ENCODE measurements at places on chromosomes 13 and 19. TPM values are rescaled to one million over a fixed set of nuclear protein-coding genes. Genes with fewer than 3 reads are reported as not detected.

DNA sequence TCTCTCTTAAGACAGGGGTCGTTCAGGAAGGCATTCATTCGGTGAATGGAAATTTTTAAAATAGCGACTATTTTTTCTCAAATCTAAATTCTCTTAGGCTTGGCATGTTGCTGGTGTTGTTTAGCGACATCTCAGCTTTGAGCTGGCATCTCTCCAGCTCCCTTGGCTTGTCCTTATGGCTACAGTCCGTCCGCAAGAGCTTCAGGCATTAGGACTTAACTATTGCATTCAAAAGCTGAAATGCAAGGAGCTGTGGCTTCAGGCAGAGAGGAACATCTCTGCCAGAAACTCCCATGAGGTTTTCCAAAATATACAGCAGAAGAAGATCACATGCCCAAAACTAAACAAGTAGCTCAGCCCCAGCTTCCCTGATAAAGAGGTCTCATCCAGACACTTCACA lies 578.5 kb downstream of the EFNB2 start:
- no peak overlapping the region for H3K27ac ChIP-seq
- H3K4me1 ChIP-seq, result peaks cover 4% of the 10 kb centered on the region
- H3K36me3 ChIP-seq, result no peaks in the 10 kb centered on the region
- no peaks in the 10 kb centered on the region for H3K27me3 ChIP-seq

RDH8 gene
- total RNA-seq, result not detected

- no peak overlapping the region for H3K4me3 ChIP-seq
- H3K4me1 ChIP-seq, result no peaks in the 10 kb centered on the region
- H3K27me3 ChIP-seq, result no peaks in the 10 kb centered on the region
- no peak for DNase-seq
- H3K36me3 ChIP-seq, result no peaks in the 10 kb centered on the region
Observed at GRCh38 chr13:48678316-48678715, 24.6 kb downstream of the CYSLTR2 start.

GRCh38 chr13:98534821-98535220 lies 42.1 kb downstream of the STK24 start:
- no peak overlapping the region for H3K27ac ChIP-seq
- no peaks in the 10 kb centered on the region for H3K27me3 ChIP-seq
- H3K36me3 ChIP-seq, result no peaks in the 10 kb centered on the region
- DNase-seq, result no peak
- no peak overlapping the region for H3K4me3 ChIP-seq

LRRC63 gene
- 0.04 TPM for total RNA-seq

DNA sequence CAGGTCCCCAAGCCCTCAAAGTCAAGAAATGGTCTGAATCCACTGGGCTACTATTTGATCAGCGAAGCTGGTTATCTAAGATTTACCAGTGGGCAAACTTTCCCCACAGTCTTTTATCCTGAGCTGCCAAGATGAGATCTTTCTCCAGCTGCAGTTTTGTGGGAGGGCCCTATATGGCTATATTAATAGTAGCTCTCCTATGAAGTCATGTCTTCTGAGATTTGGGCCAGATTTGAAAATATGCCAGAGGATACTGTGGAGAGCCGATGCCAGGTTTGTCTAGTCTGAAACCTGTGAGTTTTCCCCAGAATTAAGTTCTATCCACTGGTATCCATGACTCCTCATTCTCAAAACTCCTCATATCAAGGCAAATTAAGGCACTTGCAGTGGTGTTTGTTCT lies 173.2 kb downstream of the FLT1 start:
- no peak overlapping the region for H3K4me3 ChIP-seq
- H3K4me1 ChIP-seq, result peaks cover 52% of the 10 kb centered on the region
- H3K36me3 ChIP-seq, result no peaks in the 10 kb centered on the region

DNA sequence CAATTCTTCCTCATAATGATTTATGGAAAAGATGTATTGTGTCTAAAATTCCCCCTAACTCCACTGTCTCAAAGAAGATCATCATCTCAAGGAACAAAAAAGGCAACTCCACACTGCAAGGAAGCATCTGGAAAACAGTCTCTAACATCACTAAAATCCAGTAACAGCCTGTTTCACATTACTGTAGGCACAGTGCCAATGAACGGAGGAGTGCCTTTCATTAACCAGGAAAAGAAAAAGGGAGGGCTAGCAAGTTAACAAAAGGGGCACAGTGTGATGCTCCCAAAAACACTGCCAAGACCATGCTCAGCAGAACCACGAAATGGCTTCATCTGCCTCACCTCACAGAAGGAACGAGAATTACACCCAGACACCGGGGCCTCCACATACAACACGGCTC lies 8.5 kb downstream of the TMTC4 start:
- peaks cover 63% of the 10 kb centered on the region for H3K36me3 ChIP-seq
- no peaks in the 10 kb centered on the region for H3K4me1 ChIP-seq
- no peak overlapping the region for H3K27ac ChIP-seq

FBXO46 gene
- 7.3 TPM for total RNA-seq

DNA sequence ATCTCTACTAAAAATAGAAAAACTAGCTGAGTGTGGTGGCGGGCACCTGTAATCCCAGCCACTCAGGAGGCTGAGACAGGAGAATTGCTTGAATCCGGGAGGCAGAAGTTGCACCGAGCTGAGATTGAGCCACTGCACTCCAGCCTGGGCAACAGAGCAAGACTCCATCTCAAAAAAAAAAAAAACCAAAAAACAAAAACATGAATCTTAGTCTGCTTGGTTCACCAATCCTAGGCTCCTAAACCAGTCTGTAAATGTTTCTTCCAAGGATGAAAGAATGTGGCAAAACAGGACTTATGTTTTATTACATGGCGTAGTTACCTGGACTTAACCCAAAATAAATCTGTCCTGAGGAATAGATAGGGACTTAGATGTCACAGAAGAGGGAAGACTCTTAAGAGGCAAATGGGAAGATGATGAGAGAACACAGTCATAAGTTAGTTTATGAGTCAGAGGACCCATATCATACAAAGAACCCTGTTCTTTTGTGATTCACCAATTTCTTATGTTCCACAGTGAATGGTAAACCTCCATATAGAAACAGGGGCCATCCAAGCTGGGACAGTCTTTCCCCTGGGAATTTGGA lies 6.9 kb upstream of the FBXL3 start:
- no peak overlapping the region for H3K27ac ChIP-seq
- H3K4me3 ChIP-seq, result no peak overlapping the region
- H3K36me3 ChIP-seq, result no peaks in the 10 kb centered on the region
- DNase-seq, result no peak
- H3K27me3 ChIP-seq, result no peaks in the 10 kb centered on the region

ZC3H4 gene
- 11.8 TPM for total RNA-seq

LGALS7B gene
- total RNA-seq, result 2.3 TPM

DNA sequence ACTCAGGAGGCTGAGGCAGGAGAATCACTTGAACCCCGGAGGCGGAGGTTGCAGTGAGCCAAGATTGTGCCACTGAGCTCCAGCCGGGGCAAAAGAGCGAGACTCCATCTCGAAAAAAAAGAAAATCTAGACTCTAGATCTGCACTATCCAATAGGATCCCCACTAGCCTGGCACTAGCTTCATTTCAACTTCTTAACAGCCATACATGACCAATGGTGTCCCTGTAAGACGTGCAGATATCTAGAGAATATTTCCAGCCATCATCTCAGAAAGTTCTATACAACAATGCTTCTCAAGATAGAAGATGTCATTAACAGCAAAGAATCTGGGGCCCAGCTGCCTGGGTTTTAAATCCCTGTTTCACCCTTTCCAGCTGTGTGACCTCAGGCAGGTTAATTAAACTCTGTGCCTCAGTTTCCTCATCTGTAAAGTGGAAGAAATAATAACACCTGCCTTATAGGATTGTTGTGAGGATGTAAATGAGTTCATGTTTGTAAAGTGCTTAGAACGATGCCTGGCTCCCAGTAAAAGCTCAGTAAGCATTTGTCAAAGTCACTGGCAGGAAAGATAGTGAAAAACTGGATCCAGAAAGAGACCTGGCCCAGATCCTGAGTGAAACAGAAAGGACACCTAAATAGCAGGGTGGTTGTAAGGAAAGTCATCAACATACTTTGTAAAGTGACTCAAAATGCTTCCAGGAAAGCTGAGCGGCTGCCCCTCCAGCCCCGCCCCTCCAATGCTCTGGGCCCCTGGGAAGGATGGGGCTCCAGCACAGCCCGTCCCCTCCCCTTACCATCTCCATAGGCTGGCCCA lies 13.5 kb downstream of the WIZ start:
- H3K27ac ChIP-seq, result no peak overlapping the region
- H3K27me3 ChIP-seq, result no peaks in the 10 kb centered on the region
- no peak for DNase-seq

ZNF320 gene
- 14.8 TPM for total RNA-seq

PRKCG gene
- not detected for total RNA-seq

GPR183 gene
- 1.8 TPM for total RNA-seq

SARS2 gene
- total RNA-seq, result 18.0 TPM

DNA sequence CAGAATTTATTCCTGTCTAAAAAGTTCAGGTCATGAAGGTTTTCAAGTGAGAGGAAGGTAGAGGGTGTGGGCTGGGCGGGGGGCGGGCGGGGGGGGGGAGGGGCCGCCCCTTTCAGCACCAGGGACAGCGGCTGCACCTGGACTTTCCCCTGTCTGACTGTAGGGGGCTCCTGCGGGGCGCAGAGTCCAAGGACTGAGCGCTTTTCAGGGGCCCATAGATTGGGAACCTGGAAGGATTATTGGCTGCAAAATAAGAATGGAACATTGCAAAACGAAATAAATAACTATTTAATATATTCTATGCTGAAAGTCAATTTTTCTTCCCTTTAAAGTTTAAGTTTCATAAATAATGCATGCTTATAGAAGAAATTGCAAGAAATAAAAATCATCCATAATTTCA lies 8.9 kb upstream of the CYP4F3 start:
- no peak overlapping the region for H3K27ac ChIP-seq
- no peaks in the 10 kb centered on the region for H3K36me3 ChIP-seq
- H3K4me1 ChIP-seq, result no peaks in the 10 kb centered on the region
- H3K4me3 ChIP-seq, result no peak overlapping the region
- no peak for DNase-seq

- no peaks in the 10 kb centered on the region for H3K27me3 ChIP-seq
- peaks cover 9% of the 10 kb centered on the region for H3K4me1 ChIP-seq
- H3K27ac ChIP-seq, result peak overlapping the region; percentile 38
Observed at GRCh38 chr13:36163809-36164308, 32.7 kb upstream of the DCLK1 start.

- H3K27me3 ChIP-seq, result no peaks in the 10 kb centered on the region
- no peak overlapping the region for H3K27ac ChIP-seq
- no peaks in the 10 kb centered on the region for H3K4me1 ChIP-seq
- DNase-seq, result no peak
Observed at GRCh38 chr19:21430675-21431074, 33.7 kb downstream of the ZNF493 start.
